Neural progenitor cell (in vitro differentiated cells): ENCODE measurements at places on chromosomes 1 and 21.

DNA sequence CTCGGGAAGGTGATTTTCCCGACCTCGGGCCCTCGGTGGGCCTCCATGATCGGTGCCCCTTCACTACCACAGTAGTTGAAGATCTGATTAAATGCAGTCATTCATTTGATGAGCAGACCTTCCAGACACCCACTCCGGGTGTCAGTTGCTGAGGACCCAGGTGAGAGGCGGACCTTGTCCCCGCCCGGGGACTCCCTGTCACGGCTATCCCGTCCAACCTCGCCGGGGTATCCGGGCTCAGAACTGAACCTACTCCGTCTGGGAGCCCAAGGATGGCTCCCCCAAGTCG lies 22.6 kb downstream of the RNU1-3 start:
- DNase-seq = no peak

GRCh38 chr21:42381347-42381984 lies 14.4 kb downstream of the TMPRSS3 start:
- peak; percentile 67 for DNase-seq

- DNase-seq = peak; percentile 12
Measured at GRCh38 chr1:201795066-201795465, 33.9 kb upstream of the IPO9 start.

DNA sequence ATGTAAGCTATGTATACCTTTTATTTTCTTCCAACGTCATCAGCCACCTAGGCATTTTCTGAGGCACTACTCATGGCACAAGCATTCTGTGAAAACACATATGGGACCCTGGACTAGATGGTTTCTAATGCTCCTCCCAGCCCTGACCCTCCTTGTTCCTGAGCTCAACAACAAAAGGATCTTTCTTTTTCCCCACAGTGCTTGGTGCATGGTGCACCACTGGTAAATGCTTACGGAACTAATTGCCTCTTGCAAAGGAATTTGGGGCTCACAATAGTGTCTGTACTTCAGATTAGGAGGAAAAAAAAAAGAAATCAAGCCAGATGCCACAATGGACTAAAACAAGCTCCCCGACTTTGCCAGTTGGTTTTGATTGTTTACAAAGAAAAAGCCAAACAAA lies 390.5 kb downstream of the PLPP3 start:
- DNase-seq = peak; percentile 87

DNA sequence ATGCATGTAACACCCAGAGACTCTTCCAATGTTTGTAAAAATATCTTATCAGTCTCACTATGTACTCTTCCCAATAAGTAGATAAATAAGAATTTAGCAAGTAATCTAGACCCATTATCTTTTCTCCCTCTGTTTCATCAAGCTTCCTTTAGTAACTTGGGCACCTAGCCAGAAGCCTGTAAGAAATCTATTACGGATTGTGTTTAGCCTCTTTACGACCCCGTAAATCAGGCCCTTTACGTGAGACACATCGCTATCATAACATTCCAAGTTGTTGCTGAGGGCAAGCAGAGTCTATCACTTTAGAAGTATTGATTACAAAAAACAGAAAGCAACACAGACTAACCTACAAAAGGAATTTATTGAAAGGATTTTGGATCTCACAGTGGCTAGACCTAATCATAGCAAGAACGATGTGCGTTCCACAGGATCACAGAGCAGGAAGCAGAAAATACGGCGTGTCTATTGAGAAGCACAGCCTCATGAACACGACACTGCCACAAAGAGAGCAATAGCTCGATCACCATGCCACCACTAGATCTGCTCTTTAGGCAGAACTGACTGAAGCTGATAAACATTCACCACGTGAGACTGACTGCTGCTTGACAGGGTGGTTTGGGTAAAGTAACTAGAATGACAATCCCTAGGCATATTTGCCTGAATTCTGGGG lies 922.1 kb downstream of the AMY1C start:
- DNase-seq = no peak

DNA sequence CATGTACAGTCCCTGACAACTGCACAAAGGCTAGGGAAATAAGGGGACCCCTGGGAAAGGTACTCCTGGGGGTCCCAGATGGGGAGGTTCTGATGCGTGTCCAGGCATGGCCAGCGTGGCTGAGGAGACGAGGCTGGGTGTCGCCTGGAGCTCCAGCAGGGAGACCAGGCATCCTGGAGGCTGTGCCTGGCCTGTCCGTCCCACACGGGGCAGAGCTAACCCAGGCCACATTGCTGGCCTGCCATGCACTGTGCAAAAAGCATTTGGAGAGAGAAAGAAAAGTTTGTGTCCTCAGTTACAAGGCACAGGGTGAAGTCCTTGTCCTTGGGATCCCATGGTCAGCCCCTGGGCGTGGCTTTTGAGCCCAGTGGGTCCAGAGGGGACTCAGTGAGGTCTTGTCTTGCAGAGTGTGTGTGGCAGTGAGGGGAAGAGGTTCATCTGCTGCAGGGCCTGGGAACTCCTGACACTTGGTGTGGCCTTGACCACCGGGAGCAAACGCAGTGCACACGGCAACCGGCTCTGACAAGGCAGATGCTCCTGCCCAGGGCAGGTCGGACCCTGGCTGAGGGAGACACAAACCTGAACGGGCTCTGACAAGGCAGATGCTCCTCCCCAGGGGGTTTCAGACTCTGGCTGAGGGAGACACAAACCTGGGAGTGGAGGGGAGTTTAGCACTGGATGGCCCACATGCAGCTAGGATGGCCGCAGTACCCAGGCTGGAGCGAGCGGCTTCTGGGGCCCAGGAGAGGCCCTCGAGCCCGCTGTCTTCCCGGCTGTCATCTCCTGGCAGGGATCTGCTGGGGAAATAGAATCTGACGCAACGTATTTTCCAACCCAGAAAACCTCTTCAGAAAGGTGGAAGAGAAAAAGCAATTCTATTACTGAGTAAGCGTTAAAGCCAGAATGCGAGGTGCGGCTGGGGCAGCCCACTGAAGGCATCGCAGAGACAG lies 37.3 kb upstream of the COL18A1 start:
- DNase-seq = no peak

- DNase-seq = no peak
Measured at GRCh38 chr21:42331660-42332059, 16.5 kb upstream of the TFF3 start.

GRCh38 chr1:159000625-159001024 lies 9.1 kb upstream of the IFI16 start:
- peak; percentile 48 for DNase-seq

GRCh38 chr1:44501047-44501890 lies 96.2 kb downstream of the RNF220 start:
- peak; percentile 73 for DNase-seq

DNA sequence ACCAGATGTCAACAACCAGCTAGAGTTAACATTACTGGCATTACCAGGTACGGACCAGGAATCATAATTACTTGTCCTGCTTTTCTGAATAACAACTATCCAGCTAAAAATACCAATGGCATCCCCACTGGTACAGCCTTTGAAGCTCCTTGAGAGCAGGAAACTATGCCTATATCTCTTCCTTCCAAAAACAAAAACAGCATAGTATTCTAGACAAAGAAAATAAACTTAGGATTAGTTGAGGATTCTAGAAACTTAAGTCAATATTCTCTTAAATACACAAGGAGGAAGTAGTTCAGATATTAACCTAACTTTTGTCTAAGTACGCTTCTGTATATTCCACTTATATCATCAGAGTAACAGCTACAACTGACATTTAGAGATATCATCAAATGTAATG lies 3.0 kb downstream of the FUBP1 start:
- DNase-seq = no peak

DNA sequence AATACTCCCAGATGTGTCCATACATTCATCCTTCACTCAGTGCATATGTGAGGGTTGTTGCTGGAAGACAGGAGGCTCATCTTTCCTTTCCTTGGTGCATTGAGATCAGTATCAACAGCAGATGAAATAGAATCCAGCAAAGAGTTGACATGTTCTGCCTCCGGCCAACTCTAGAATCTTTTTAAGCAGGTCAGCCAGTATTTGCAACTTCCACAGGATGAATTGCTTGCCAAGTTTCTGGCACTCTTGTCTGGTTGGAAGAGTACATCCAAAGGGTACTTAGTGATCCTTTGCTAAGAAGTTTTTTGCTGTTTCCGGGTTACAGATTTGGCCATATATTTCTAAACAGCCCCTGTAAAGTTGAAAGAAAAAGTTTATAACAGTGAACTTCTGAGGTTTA lies 21.1 kb downstream of the SYNC start:
- no peak for DNase-seq
